Skin of body (tissue), 3 donors: ENCODE measurements at places on chromosomes 12 and 14.

- peak; percentile 58 for DNase-seq
Observed at GRCh38 chr12:124517260-124518050, 50.0 kb downstream of the NCOR2 start.

GRCh38 chr14:85853996-85854526, 324.1 kb downstream of the FLRT2 start:
- peak; percentile 59 for DNase-seq

- no peak for DNase-seq
Observed at GRCh38 chr14:77889971-77890442, 90.1 kb downstream of the ADCK1 start.

DNA sequence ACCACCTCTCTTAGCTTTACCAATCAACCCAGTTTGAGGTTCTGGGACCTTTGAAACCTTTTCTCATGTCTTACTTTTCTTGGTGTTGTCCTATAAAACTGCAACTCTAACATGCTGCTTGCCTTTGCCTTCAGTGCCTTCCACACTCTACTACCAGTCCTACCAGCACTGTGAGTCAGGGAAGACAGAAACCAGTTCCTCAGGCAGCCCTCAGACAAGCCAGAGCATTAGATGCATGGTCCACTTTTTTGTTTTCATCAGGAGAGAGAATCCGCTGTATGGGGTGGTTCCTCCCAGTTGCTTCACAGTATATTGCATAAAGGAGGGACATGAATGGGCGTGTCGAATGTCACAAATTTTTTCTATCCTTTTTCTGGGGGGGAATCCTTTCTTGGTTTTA, 17.3 kb upstream of the KLRB1 start:
- no peak for DNase-seq

DNA sequence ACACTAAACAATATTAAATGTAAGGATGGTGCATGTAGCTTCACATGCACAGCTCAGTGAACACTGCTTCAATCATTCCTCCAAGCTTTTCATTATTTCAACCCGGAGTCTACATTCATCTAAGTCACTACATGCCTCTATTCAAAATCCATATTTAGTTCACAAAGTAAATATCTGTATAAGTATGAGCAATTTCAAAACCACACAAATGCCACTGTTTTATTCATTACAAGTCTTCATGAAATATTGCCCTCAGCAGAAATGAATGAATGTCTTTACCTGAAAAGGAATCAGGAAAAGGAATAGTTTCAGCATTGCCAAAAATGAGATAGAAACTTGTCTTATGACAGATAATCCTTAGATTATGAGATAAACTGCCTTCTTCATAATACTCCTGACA, 149.4 kb downstream of the SLC38A4 start:
- no peak for DNase-seq

DNA sequence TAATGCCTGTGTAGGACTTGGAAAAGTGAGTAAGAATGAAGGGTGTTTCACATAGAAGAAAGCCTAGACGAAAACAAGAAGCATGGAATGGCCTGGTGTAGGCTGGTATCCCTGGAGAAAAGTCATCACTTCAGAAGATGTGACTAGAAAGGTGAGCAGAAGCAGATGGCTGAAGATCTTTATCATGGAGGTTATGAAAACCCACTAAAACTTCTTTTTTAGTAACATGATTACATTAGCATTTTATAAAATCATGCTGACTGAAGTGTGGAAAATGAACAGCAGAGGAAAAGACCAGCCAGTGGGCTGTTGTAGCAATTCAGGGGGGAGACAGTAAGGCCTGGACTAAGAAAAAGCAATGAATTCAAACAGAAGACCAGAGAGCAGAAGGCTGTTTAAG, 114.5 kb upstream of the G2E3 start:
- no peak for DNase-seq

- no peak for DNase-seq
Observed at GRCh38 chr14:68177728-68178127, 358.1 kb downstream of the RAD51B start.

DNA sequence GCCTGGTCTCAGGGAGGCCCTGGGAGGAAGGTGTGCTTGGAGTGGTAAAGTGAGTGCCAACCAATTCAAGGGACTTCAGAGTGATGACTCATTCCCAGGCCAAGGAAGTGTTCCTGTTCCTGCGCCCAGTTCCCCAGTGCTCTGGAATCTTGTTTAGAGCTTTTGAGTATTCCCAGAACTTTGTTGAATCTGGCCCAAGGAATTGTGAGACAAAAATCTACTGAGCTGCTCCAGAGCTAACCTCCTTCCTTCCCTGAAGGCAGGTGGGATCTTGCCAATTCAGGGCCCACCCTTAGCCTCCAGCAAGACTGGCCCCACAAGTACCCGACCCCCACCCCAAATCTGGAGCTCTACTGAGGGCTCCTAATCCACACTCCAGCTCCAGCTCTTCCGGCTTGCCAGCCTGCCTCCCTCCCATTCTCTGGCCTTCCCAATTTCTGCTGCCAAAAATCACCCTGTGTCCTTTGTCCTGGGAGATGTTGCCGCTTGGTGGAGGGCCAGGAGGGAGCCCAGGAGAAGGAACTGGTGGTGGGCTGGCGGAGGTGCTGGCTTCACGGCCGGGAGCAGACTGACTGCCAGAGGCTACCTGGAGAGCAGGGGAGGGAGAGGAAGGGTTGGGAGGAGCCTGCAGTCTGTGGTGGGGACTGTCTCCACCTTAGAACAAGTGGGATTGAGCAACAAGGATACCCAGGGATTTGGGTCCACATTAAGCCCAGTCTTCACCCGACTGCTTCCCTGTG, 2.0 kb upstream of the ATN1 start:
- DNase-seq: peak; percentile 76

GRCh38 chr14:76975051-76975450, 53.5 kb downstream of the IRF2BPL start:
- DNase-seq: no peak

- DNase-seq: no peak
Observed at GRCh38 chr12:75754698-75755097, 243.3 kb upstream of the KRR1 start.

- DNase-seq: no peak
Observed at GRCh38 chr14:103740991-103741689, 25.5 kb downstream of the ZFYVE21 start.

GRCh38 chr12:90167518-90168208, 459.0 kb upstream of the ATP2B1 start:
- DNase-seq: no peak

- DNase-seq: no peak
Observed at GRCh38 chr14:29925736-29926135, 1.9 kb downstream of the PRKD1 start.

GRCh38 chr12:2403221-2403976, 350.6 kb downstream of the CACNA1C start:
- no peak for DNase-seq

DNA sequence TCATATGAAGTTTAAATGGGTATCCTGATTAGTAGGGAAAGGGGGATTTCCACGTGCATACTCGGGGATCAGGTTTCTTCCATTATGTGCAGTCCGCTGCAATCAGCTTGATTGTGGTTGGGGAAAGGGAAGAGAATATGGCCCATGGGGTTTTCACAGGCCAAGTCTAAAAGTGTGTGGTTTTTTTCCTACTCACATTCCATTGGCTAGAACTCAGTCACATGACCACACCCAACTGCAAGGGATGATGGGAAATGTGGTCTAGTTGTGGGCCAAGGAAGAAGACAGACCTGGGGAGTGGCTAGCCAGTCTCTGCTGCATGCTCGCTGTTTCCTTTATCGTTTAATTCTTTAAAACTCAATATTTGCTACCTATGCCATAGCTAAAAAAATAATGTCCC, 105.1 kb downstream of the PRIMA1 start:
- DNase-seq: no peak

DNA sequence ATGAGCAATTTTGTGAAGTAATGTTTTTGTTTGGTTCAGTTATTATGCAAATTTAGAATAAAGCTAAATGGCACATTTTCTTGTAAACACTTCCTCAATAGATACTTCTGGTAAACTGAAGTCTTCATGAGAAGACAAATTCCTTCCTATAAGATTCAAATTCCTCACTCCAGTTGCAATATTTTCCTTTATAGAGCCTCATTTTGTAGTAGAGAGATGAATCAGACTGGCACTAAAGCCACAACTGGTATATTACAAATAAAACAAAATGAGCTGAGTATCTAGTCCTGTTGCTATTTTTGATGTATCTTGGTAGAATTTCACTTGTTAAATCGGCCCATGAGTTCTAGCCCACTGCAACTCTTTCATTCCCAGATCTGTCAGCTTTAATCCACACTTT, 5.5 kb downstream of the LGR5 start:
- DNase-seq: no peak

DNA sequence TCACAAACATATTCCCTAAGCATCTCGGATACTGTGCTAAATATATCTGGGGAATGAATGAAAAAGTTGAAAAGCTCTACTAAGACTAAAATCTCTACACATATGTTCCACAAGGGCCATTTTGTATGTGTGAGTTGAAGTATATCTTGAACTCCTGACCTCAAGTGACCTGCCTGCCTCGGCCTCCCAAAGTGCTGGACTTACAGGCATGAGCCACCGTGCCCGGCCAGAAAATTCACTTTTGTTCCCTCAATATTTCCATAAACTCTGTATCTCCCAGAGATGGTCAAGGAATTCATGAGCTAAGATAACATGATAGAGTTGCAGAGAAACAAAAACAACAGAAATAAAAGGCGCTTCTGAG, 1.5 kb upstream of the TUBA1C start:
- no peak for DNase-seq

- peak; percentile 64 for DNase-seq
Observed at GRCh38 chr12:48936379-48936979, 11.2 kb upstream of the FKBP11 start.

DNA sequence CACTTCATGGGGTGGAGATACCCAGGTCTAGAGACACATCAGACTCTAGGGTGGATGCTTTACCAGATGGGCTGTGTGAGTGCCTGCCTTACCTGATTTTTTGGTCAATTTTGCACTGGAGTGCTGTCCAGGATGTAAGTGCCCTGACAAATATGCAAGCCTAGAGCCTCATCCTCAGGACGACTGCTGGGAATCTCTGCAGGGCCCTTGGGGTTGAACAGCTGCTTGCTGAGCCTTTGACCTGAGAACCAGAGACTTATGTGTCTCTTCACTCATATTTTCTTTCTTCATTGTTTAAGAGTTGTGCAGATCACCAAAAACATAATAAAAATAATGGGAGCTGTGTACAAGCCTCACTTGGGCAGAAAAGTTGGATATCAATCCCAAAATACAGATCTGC, 551.5 kb upstream of the ATP2B1 start:
- DNase-seq: no peak

GRCh38 chr14:59282378-59282765, 93.9 kb downstream of the DAAM1 start:
- no peak for DNase-seq
